ENCODE measurements at places on chromosomes 1 and 21.

GRCh38 chr1:57340334-57341070 lies 83.4 kb downstream of the DAB1 start:
- no peak for DNase-seq

GRCh38 chr1:55931081-55931940 lies 648.1 kb downstream of the PLPP3 start:
- no peak for DNase-seq

GRCh38 chr21:41766883-41767605 lies at the start of gene RIPK4:
Gene RIPK4, minus strand, starts transcription at chr21:41767052. Its CDS starts 11 bp downstream, at chr21:41767041.
- no peak for DNase-seq

DNA sequence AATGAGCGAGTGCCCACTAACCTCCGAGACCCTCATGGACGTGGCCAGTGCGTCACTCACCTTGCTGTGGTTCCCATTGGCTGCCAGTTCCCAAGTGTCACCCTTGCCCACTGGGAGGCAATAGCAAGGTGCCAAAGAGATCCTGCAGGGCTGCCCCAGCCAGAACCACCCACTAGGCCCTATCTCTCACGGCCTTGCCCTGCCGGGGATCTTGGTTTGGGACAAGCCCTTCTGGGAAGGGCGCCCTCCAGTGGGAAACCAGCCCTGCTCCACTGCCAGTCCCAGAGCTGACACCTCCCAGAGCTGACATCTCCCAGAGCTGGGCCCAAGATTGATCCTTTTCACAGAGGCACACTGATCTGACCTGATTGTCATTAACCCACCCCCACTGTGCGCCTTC lies 2.1 kb upstream of the SELENON start:
- no peak for DNase-seq

DNA sequence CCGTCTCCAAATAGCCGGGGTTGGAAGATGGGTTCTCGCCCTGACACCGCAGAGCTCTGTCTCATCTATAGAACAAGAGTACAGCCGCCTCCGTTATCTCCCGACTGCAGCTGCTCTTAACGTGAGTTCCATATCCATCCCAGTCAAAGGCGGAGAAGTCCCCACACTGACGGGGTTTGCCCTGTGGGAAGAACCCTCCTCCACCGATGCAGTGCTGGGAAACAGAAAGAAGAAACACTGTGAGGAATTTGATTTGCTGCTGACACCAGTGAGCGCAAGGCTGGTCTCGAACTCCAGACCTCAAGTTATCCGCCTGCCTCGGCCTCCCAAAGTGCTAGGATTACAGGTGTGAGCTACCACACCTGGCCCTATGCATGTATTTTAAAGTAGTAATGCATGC lies 9.5 kb downstream of the ITLN2 start:
- DNase-seq, result peak; percentile 65

DNA sequence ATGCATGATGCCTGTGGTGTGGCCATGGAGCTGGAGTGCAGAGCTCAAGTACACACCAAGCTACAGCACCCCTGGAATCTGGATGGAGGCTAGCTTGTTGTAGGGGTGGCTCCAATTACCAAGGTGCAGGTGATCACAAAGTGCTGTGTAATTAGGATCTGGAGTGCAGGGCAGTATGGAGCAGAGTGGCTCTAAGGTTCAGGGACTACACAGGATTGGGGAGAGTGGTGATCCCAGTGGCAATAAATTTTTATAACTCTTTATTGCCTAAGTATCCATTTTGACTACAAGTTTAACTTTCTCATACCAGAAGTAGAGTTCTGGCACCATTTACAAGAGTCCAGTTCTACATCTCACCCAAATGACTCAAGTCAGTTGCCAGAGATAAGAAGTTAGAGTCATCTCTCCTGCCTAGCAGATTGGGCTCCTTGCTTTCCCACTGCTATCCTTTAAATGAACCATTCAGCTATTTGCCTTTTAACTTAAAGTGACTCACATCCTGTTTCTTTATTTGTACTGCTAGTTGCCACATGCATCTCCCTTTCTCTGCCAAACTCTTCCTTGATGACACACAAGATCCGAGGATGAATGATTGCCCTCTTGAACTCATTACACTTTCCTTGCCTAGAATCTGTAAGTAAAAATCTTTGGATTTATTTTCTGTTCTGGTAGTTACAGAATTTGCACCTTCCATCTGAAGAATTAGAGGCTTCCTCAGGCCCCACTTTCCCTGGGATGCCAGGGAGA lies 427.2 kb downstream of the KCNT2 start:
- no peak for DNase-seq

Data from mesenteric fat pad (tissue), 1 donor.